ENCODE measurements at places on chromosomes 6 and 20.
A peak's percentile ranks its signal among the peaks of the same experiment; 100 is the strongest.

GRCh38 chr6:13370623-13371022 lies 42.3 kb upstream of the TBC1D7 start:
- no peak for DNase-seq

GRCh38 chr6:44397424-44398164 lies 10.1 kb downstream of the CDC5L start:
- no peak for DNase-seq

DNA sequence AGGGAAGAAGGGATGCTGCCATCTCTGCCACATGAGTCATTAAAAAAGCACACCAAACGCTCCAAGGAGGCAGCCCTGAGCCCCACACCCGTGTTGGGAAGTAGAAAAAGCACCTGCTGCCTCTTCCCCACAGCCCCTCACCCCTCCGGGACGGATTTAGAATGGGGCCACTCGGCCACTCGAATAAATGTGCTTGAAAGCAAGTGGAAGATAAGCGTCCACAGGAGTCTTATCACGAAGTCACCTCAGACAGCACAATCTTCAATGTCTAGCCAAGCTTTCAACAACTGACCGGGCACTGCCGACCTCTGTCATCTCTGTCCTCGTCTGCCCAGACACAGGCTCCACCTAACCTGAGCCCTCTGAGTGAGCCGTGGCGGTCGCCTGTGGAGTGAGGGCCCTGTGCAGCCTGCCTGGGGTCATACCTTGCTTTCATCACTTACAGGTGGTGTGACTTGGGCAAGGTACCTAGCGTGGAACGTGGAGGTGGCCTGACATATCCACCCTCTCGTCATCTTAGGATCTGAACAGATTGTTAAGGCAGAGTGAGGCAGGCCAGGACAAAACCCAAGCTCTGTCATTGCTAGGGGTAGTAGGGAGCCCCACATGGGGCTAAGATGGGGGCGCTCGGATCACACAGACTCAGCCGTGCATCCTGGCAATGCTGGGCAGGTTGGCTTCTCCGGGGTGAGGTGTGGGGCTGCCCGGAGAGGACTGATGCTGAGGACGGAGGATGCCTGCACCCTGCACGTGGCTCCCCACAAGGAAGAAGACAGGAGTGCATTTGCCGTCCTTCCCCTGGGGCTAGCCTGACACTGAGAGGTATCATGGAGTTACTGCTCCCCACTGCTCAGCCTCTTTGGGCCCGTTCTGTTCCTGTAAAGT lies 34.8 kb downstream of the PSMG4 start:
- DNase-seq, result no peak

GRCh38 chr6:3898265-3898994 lies 49.3 kb downstream of the FAM50B start:
- DNase-seq, result no peak

GRCh38 chr20:45545754-45546453 lies 1.3 kb downstream of the EPPIN start:
- DNase-seq, result no peak

DNA sequence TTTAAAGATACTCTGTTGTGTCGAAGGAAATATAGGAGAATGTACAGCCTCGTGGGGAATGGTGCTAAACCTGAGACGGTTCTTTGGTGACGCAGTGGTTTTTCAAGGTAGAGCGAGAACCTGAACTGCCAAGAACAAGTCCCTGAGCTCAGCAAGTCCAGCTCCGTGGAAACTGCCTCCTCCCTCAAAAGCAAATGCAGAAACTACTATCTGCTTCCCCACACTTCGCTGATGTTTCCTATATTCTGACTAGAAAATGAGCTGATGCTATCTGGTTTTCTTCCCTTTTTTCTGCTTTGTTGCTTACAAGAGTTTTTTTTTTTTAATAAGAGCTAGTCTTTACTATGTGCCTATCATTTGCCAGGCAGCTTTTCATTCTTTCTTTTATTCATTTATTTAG lies 85.3 kb upstream of the LY86 start:
- DNase-seq, result no peak

GRCh38 chr20:46551522-46552381 lies 1.3 kb upstream of the OCSTAMP start:
- DNase-seq, result no peak

DNA sequence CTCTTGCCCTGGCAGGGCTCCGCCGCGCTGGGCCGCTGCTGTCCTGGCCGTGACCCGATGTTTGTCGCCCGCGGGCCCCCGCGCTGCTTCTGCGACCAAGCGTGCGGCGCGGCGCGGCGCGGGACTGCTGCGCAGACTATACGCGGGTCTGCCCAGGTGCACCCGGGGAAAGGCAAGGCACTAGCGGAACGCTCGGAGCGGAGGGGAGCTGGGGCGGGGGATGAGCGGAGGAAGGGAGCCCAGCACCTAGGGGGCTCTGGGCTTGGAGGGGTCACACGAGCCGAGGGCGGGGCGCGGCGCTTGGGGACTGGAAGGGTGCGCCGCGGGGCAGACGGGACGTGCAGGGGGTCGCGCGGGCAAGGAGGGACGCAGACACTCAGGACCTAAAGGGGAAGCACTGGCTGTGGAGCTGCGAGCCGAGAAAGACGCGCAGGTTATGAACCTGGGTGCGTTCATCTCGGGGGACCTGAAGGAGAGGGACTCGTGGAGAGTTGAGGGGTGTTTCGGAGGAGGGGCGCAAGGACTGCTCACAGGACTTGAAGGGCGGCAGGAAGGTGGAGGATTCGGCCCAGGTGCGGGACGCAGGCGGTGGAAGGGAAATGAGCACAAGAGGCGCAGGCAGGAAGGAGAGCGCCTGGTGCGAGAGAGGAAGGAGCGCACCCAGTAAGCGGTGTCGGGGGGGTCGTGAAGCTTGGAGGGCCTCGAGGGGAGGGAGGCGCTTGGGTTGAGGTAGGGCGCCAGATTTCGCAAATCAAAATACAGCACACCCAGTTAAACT lies 40.8 kb upstream of the ZNFX1 start:
- peak; percentile 32 for DNase-seq

DNA sequence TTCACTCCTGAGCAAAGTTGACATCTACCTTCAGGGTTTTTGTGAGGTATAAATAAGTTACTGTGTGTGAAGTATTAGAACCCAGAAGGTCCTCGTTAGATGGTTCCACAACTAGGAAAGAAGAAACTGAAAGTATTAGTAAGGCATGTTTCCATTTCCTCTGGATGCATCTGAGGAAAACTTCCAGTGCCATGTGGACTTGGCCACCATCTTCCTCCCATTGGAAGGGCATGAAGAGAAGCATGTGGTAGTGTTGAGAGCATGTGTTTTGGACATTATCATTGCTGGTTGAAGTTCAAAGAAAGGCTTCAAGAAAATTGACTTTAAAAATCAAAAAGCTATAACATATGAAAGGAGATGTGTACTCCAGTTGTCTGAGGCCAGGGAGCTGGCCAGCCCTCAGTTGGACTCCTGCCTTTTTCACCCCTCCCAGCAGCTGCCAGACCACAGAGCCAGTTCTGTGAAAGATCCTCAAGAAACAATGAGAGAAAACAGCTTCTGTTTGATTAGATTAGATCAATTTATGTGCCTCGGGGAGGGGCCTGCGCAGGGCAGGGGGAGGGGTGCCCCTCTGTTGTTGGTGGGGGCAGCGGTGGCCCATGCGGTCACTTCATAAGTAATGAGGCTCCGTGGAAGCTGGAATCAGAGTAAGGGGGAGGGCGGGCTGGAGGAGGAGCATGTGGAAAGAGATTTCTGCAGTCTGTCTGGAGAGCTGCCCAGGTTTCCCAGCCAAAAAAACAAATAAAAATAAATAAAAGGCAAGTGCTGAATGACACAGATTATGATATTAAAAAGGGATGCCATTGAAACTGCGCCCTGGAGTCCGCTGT lies 154.0 kb downstream of the JARID2 start:
- no peak for DNase-seq

- DNase-seq, result no peak
Observed at GRCh38 chr6:119587537-119587936, 238.0 kb upstream of the MAN1A1 start.

DNA sequence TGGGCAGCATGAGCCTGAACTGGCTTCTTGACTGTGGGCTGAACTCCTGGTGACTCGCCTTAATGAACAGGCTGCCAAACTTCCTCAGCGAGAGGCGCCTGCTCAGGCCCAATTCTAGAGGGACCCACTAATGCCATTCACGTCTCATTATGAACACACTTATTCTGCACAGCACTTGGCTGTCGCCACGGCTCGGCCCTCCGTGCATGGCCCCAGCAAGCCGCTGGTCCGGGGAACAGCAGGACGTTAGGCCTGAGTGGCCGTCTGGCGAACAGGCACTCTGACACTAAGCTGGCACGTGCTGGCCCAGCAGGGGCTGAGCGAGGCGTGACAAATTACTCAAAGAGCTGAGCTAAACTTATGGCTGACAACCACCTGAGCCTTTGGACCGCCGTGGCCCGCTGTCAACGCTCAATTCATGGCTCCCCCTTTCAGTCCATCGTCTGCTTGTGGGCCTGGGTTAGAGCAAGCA lies 45.9 kb downstream of the INSM1 start:
- DNase-seq, result no peak

DNA sequence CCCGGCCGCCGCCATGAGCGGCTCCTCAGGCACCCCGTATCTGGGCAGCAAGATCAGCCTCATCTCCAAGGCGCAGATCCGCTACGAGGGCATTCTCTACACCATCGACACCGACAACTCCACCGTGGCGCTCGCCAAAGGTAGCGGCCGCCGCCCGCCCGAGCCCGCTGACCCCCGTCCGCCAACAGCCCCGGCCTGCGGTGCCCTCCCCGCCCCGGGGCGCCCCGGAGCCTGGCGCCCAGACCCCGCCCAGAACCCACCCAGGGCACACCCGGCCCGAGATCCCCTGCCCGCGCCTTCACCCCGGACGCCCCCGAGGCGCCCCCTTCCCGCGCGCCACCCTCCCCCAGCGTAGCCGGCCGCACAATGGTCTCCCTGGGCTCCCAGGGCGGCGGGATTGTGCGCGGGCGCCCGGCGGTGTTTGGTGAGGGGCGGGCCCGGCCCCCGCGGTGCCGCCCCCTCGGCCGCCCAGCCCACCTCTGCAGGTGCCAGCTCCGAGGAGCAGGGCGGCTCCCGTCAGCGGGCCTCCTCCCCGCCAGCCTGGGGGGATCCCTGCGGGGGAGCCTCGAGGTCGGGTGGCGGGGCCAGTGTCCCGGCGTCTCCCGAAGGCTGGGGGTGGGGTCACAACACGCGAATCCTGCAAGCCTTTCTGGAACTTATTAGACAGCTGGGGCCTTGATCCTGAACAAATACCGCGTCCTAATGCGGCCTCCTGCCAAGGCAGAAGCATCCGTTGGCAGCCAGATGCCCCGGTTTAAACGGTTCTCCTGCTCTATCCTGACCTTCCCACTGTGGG lies 577 bp downstream of the LSM14B start:
- peak; percentile 36 for DNase-seq

DNA sequence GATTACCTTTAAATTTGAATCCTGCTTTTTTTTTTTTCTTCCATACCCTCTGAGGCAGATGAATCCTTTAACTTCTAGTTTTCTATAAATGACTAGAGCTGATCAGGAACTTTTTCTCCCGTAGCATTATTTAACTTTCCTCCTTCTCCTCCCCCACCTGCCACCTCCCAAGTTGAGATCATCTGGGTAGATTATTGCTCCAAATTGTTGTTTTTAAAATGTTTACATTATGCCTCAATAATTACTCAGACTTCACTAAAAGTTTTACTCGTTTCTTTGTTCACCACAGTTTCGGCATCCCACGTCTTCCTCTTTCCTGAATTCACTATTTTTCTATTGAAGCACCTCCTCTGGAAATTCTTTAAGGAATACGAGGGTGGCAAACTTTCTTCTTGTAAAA lies 16.6 kb upstream of the SCUBE3 start:
- DNase-seq, result no peak

GRCh38 chr6:25165177-25165576 lies 114.0 kb upstream of the CARMIL1 start:
- no peak for DNase-seq

DNA sequence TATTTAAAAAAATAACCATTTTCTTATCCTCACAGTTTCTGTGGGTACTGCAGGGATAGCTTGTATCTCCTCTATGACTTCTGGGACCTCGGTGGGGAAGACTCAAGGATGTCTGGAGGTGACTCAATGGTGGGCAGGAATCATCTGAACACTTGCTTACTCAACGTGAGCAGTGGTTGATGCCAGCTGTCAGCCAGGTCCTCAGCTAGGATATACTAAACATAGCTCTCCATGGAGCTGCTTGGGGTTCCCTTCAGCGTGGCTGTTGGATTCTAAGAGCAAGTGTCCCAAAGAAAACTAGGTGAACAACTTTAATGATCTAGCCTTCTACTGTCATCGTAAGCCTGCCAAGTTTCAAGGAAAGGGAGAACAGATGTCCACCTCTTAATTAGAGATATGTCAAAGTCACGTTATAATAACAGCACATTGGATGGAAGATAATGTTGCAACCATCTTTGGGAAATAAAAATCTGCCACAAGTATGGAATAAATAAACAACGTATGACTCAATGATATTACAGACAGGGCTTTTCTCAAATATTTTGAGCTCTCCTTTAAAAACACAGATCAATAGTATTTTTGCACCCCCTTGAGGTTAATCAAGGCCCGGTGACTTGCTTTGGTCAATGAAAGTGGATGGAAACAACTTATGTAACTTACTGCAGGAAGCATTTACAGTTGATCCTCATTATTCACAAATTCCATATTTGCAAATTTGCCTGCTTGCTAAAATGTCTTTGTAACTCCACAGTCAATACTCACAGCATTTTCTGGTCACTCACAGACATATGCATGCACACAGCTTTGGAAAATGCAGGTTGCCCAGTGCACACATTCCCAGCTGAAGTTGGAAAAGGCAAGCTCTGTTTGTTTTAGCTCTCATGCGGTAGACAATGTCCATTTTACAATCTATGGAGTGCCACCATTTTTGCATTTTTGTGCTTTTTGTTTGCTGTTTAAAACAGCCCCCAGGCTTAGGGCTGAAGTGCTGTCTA lies 6.6 kb upstream of the HEBP2 start:
- DNase-seq, result no peak

DNA sequence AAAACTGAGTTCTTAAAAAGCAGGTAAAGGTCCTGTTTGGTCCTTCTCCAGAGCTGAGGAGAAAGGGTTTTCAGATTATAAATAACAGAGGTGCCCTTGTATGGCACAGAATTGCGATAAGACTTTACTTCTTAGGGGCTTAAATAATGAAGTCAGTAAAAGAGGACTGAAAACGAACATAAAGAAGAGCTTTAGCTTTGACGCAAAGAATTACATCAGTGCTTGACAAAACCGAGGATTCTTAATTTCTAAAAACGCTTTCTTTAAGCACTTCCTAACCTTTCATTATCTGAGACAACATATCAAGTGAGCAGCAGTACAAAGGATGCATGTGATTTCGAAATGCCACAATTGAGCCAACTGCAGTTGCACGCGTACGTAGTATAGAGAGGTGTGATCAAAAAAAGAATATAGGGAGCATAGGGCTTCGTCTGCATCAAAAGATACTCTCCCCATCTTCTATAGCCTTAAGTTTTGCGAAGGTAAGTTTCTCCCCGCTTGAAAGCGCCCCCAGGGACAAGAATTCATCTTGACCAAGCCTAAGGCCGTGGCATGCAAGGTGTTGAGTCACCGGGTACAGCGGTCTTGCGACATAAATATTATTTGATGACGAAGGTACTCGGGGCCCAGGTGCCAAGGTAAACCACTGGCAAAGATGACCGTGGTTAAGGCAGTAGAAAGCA lies 778 bp upstream of the LOC128125822 start:
- DNase-seq, result peak; percentile 59
